Activated CD4-positive, alpha-beta T cell treated with anti-CD3 and anti-CD28 coated beads for 1 hour (primary cell): ENCODE measurements at places on chromosomes 5 and 9.

GRCh38 chr5:155434681-155435080 is 421.1 kb downstream of the KIF4B start:
- no peak for DNase-seq

GRCh38 chr5:172664018-172664417 is 23.0 kb downstream of the NEURL1B start:
- DNase-seq: no peak

DNA sequence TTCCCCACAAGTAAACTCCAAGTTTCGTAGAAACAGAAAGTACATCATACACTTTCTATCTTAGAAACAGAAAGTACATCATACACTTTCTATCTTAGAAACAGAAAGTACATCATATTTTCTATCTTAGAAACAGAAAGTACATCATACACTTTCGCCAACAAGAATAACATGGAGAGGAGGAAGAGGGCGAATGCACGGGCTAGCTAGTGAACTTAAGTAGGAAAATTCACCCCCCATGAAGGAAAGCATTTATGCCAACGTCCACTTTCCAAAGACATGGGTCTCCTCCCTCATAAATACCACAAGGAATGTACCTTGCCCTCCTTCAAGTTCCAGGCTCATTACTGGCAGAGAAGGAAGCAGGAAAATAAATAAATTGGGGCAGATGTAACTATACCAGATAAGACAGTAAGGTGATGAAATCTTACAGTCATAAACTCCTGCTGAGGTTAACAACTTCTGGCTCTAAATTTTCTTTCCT is 64.7 kb downstream of the FRMD3 start:
- no peak for DNase-seq

GRCh38 chr5:125043781-125044391 is 297.4 kb upstream of the ZNF608 start:
- DNase-seq: no peak

DNA sequence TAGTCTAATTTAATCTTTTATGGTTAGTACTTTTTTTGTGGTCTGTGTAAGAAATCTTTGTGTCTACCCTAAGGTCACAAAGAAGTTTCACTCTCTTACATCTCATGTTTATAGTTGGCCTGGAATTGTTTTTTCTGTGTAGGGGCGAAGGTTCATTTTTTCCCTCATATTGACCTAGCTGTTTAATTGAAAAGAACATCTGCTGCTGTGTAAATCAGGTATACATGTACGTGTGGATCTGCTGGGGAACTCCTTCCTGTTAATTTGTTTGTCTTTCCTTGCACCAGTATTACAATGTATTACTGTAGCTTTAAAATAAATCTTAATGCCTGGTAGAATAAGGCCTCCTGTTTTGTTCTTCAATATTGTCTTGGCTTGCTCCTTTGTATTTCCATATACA is 37.8 kb downstream of the EXOSC2 start:
- no peak for DNase-seq

- no peak for DNase-seq
Observed at GRCh38 chr5:58706736-58707135, 123.9 kb downstream of the RAB3C start.

- DNase-seq: no peak
Observed at GRCh38 chr5:59092758-59093157, 509.9 kb downstream of the RAB3C start.

DNA sequence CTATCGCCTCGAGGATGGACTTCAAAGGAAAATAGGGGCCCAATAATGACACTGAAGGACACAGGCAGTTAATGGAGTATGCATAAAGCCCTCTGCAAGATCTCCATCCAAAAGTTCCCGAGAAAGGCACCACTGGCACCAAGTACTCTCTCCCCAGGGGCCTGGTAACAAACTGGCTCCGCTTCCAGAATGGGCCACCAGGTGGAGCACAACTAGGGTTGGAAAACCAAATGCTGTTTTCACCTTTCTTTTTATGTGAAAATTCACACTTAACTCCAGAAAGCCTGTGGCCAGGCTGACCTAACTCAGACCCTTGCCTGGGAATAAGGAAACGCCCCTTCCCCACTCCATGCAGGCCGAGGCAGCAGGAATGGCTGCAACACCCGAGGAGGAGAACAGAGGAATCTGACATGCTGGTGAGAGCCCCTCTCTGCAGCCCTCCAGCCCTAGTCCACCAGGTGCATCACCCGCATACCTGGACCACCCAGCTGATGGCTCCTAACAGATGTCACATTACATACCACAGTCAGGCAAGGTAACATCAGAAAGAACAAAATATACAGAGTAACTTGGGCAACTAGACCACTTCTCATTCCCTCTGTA is 42.8 kb downstream of the CAMSAP1 start:
- peak; percentile 56 for DNase-seq

DNA sequence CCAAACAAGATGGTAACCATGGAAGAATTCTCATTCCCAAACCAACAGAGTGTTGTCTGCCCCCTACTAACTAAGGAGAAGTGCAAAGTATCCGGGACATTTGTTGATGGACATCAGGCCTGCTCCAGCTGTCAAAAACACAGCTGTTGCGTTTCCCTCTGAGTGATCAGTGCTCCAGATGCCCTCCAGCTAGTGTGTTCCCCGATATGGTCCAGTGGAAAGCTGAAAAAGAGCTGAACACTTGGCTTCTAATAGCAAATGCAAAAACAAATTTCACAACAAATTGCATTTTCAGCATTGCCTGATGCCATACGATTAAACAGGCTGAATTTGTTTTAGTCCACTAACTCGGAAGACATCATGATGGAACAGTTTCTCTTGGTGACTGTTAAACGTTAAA is 1398.7 kb downstream of the PTPRD start:
- no peak for DNase-seq

DNA sequence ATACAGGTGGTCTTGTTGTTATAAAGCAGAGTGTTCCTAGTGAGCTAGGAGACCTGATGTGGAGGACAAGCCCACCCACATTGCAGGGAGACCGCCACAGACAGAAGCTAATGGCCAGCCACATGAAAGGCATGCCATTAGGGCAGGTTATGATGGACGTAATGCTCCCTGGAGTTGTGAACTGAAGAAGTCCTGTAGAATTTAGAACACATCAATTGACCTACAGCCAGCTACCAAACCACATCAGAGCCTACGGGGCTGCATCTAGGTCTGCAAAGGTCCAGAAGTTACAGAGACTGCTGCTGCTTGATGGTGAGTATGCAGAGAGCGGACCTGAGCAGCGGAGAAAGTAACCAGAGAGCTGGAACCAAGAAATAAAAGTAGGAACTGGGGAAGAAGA is 116.6 kb downstream of the LPAR1 start:
- no peak for DNase-seq

GRCh38 chr5:149911031-149911430 is 33.6 kb downstream of the PDE6A start:
- no peak for DNase-seq

DNA sequence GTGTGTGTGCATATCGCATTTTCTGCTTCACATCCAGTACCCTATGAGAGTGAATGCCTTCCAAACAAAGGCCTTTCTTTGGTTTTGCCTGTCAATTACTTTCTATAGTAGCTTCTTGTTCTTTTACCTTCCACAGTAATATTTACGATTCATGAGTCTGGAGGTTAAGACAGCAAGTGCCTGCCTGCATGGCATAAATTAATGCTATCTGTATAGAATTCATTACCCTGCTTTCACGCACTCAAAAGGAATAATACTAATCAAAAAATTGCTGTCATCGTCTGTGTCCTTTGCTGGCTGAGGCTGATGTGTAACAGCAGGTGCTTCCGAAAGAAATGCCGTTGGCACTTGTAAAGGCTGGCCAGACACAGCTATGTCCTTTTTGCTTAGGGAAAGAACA is 1304.4 kb upstream of the CDH6 start:
- DNase-seq: no peak

DNA sequence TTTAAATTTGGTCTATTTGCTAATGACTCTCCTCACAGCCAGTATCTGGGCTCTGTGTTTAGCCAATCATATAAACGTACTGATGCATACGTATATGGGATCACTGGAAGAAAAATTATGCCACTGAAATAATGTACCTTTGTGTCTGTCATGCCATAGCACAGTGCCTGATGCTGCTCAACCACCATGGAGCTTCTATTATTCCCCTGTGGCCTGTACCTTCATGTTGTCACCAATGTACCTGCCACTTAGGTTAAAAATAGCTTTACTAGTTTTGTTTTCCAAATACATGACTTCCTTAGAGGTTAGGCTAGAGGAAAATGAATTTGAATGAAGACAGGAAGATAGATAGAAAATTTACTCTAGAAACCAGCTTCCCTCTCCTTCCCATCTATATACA is 34.6 kb downstream of the HACD4 start:
- DNase-seq: no peak

GRCh38 chr9:23830929-23831730 is 5.1 kb upstream of the ELAVL2 start:
- DNase-seq: no peak

- DNase-seq: no peak
Observed at GRCh38 chr5:57805170-57805569, 322.6 kb upstream of the ACTBL2 start.

DNA sequence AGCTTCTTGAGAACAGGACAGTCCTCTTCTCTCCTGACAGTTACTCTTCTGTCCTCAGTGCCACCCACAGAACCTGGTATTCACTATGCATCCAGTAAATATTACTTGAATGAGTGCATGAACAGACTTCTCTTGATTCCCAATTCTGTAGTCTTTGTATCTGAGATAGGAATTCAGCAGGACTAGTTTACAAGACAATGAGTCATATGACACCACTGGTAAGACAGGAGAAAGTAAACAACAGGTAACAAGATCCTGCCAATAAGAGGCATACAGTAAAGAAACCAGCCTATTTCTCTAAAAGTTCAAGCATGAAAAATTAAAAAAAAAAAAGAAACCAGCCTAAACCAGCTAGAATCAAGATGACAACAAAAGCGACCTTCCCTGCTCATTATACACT is 6.2 kb downstream of the ZNF883 start:
- no peak for DNase-seq

DNA sequence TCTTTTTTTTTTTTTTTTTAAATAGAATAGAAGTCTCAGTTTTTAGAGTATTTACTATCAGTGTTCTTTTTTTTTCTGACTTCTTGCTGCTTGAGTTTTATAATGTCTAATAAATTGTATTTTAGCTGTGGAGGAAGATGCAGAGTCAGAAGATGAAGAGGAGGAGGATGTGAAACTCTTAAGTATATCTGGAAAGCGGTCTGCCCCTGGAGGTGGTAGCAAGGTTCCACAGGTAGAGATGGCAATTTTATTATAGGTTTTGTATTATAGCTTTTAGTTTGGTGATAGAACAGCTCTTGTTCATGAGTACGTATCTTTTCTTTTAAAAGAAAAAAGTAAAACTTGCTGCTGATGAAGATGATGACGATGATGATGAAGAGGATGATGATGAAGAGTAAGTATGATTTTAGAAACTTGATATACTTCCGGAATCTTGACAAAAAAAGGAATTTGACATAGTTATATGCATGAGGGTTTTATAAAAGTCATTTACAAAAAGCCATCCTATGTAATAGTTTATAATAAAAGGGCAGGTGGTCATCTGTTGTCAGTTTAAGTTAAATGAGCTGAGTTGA is 5.0 kb downstream of the NPM1 start:
- DNase-seq: no peak

GRCh38 chr9:20291201-20291600 is 331.1 kb downstream of the MLLT3 start:
- no peak for DNase-seq

- DNase-seq: no peak
Observed at GRCh38 chr5:172543484-172544298, 89.4 kb upstream of the SH3PXD2B start.

GRCh38 chr5:14584848-14585247 is 3.3 kb downstream of the OTULINL start:
- DNase-seq: no peak

- DNase-seq: no peak
Observed at GRCh38 chr5:75733767-75734166, 16.5 kb upstream of the POC5 start.

- no peak for DNase-seq
Observed at GRCh38 chr5:37248421-37248969, 681 bp downstream of the CPLANE1 start.

- no peak for DNase-seq
Observed at GRCh38 chr9:133477992-133478850, 678 bp downstream of the SLC2A6 start.

- DNase-seq: no peak
Observed at GRCh38 chr9:99601571-99602111, 220.0 kb upstream of the NR4A3 start.

- DNase-seq: no peak
Observed at GRCh38 chr5:109721741-109722140, 32.0 kb downstream of the MAN2A1 start.

GRCh38 chr5:153883854-153884611 is 154.7 kb downstream of the FAM114A2 start:
- no peak for DNase-seq

GRCh38 chr5:107450531-107450930 is 220.2 kb downstream of the EFNA5 start:
- DNase-seq: no peak

- DNase-seq: no peak
Observed at GRCh38 chr9:112853882-112854585, 36.6 kb downstream of the SLC46A2 start.

DNA sequence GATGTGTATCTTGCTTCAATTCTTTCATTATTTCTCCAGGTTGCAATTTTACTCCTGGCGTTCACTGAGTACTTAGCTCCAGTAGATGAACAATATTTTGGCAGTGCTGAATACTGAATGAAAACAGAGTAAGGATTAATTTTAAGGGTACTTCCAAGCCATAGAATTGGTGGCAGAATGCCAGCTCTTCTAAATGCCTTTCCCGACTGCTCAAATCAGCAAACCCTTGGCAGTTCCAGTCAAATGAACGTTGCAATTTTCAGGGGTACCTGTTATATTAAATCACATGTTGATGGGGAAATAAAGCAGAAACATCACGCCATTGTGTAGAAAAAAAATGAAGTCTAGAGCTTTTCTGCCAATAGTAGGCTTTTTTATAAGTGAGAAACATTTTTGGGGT is 282.4 kb upstream of the RPS23 start:
- no peak for DNase-seq

GRCh38 chr5:153641183-153641688 is 150.8 kb downstream of the GRIA1 start:
- no peak for DNase-seq

DNA sequence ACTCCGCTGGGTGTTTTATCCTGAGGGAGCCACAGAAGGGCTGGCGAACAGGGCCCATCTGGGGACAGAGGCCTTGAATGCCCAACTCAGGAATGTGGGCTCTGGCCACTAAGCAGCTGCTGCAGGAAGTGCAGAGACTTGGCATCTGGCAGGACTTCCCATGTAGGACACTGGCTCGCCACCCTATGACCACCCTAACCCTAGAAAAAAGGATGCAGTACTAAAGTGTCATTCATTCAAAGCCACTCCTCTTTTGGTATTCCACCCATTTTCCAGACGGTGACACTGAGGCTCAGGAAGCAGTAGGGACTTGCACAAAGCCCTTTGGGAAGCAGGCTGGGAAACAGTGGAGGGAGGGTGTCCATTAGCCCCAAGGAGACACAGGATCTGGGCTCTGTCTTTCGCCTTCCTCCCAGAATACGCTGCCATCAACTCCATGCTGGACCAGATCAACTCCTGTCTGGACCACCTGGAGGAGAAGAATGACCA is 3.0 kb downstream of the BBLN start:
- DNase-seq: no peak
